ENCODE measurements at places on chromosomes 1 and 21. TPM values are rescaled to one million over a fixed set of nuclear protein-coding genes. Genes with fewer than 3 reads are reported as not detected.

The TLR5 gene
- total RNA-seq: 0.39 TPM

The FABP3 gene
- total RNA-seq: 1.6 TPM

The HTR6 gene
- total RNA-seq: not detected

The CELA3A gene
- not detected for total RNA-seq

The ACTA1 gene
- total RNA-seq: not detected

The RGSL1 gene
- total RNA-seq: not detected

The SLC30A10 gene
- total RNA-seq: not detected

The OR2T35 gene
- total RNA-seq: 2.4 TPM

The MARK1 gene
- total RNA-seq: under 0.01 TPM

The GJA4 gene
- not detected for total RNA-seq

The SYNC gene
- total RNA-seq: 31.8 TPM

The KIF2C gene
- total RNA-seq: 11.2 TPM

The MXRA8 gene
- 461 TPM for total RNA-seq

The LAX1 gene
- total RNA-seq: under 0.01 TPM

The AMY1B gene
- total RNA-seq: not detected

The MX2 gene
- 0.39 TPM for total RNA-seq

The HMGCL gene
- 42.0 TPM for total RNA-seq

The BCAR3 gene
- total RNA-seq: 66.3 TPM

The ALPL gene
- total RNA-seq: not detected

The RGS1 gene
- not detected for total RNA-seq

The ZNF593OS gene
- under 0.01 TPM for total RNA-seq

The KRTAP10-10 gene
- total RNA-seq: not detected

The FCRLB gene
- total RNA-seq: 1.1 TPM

The CD84 gene
- total RNA-seq: 0.39 TPM

The RBP7 gene
- total RNA-seq: 4.6 TPM

The DNAJC11 gene
- 23.7 TPM for total RNA-seq

The CYP4X1 gene
- total RNA-seq: 0.43 TPM

The TSTD1 gene
- 112 TPM for total RNA-seq

The SLAMF9 gene
- 6.8 TPM for total RNA-seq

The BACE2 gene
- 22.0 TPM for total RNA-seq

The OR2L3 gene
- total RNA-seq: not detected

The C1QB gene
- total RNA-seq: not detected

The INSRR gene
- not detected for total RNA-seq

The LRRC3 gene
- 1.1 TPM for total RNA-seq

The FCGR3A gene
- total RNA-seq: not detected

The HSD3B1 gene
- not detected for total RNA-seq

The SH2D5 gene
- not detected for total RNA-seq

The SZT2 gene
- total RNA-seq: 38.4 TPM

The NBPF4 gene
- total RNA-seq: not detected

The PUM1 gene
- 110 TPM for total RNA-seq

The AIRE gene
- total RNA-seq: not detected

The KRTAP11-1 gene
- total RNA-seq: not detected

The RGL1 gene
- total RNA-seq: 1.2 TPM

The SEMA6C gene
- 20.8 TPM for total RNA-seq

The PARS2 gene
- 5.5 TPM for total RNA-seq

The SLC9C2 gene
- not detected for total RNA-seq

The MAP1LC3C gene
- not detected for total RNA-seq

The KCNE1 gene
- total RNA-seq: under 0.01 TPM

The LRRC71 gene
- total RNA-seq: not detected

The SRGAP2 gene
- total RNA-seq: 227 TPM

The RPE65 gene
- not detected for total RNA-seq

The IPP gene
- total RNA-seq: 12.6 TPM

The TFF2 gene
- not detected for total RNA-seq

The S100A9 gene
- not detected for total RNA-seq

The LPAR3 gene
- 0.39 TPM for total RNA-seq

The CFAP45 gene
- 1.1 TPM for total RNA-seq

The OLIG2 gene
- not detected for total RNA-seq

The ALDH9A1 gene
- 67.2 TPM for total RNA-seq

The COL11A1 gene
- 0.22 TPM for total RNA-seq

The RGS5 gene
- 1.8 TPM for total RNA-seq
